ENCODE measurements at places on chromosomes 6 and 20.
A peak's percentile ranks its signal among the peaks of the same experiment; 100 is the strongest.

GRCh38 chr20:1855109-1855508 is 40.1 kb upstream of the SIRPA start:
- DNase-seq, result no peak

GRCh38 chr6:163243692-163244589 is 170.6 kb upstream of the QKI start:
- DNase-seq, result no peak

GRCh38 chr6:163183806-163184205 is 230.7 kb upstream of the QKI start:
- DNase-seq, result no peak

- DNase-seq, result no peak
These were observed 143.8 kb downstream of the UNC5CL start for GRCh38 chr6:40894962-40895799.

GRCh38 chr6:24935366-24936152 is at the start of gene RIPOR2:
Gene RIPOR2, minus strand, starts transcription at chr6:24935960. Its CDS starts 62 bp downstream, at chr6:24935898.
- DNase-seq, result peak; percentile 31

DNA sequence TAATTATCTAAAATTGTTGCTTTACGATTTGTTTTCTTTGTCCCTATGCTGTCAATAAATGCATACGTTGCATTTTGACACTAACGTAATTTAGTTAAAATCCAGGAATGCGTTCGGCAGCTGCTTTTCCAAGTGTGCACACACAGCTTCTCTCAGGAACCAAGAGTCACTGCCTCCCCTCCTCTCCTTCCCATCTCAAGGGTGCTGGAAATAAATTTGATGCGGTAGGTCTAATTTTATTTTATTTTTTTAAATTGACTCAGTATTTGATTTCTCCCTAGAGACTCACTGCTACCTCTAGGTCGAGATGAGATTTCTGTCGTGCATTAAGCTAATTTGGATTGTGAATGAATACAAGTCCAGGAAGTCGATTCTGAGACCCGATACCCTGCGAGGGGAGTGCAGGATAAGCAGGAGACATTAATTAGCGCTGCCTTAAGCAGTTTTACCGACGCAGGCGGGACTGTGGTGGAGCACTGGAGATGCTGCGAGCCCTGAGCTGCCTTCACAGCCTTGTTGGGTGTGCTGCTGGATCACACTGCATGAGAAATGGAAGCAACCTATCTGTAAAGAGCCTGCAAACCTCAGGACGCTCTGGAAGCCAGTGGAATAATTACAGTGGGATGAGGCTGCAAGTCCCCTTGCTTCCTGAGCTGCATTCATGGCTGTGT is 381.2 kb downstream of the C6orf118 start:
- no peak for DNase-seq

- no peak for DNase-seq
These were observed 53.5 kb downstream of the KCNQ5 start for GRCh38 chr6:72675396-72675795.

GRCh38 chr6:33620856-33621710 is at the start of gene ITPR3:
Gene ITPR3, plus strand, starts transcription at chr6:33621322. Its CDS starts 281 bp downstream, at chr6:33621603.
- peak; percentile 45 for DNase-seq

DNA sequence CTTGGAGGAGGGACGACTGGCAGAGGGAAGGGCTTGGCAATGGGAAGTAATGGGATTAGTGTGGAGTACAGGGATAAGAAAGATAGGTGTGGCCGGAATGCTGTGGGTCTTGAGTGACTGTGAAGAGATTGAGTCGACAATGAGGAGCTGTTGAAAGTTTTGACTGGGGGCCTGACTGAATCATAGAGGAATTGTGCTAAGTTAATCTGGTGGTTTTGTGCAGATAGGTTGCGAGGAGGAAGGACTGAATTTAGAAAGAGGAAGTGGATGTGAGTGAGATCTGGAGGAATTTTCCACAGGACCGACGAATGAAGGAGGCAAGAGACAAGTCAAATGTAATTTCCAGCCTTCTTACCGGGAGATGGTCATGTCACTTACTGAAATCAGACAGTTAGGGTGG is 143.9 kb upstream of the RALGAPA2 start:
- DNase-seq, result no peak

DNA sequence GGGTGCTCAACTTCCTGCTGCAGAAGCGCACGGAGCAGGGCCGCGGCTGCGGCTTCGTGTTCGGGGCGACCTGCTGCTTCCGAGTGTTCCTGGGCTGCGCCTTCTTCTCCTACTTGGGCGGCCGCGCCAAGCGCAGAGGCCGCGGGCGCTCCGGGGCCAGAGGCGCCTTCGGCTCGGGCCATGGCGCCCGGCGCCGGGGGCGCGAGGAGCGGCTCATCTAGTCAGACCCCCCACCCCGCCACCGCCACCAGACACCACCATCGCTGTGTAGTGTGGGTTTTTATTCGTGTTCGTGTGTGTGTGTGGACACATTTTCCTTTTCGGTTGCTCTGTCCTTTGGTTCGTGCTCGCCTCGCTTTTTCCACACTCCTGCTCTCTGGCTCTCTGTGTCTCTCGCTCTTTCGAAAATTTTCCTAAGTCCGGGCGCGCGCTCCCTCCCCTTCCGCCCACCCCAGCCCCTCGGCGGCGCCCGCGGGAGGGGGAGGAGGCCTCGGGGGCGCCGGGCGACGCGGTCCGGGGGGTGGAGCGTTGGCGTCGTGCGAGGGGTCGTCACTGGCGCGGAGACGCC is 38.1 kb downstream of the GNAS start:
- peak; percentile 64 for DNase-seq

DNA sequence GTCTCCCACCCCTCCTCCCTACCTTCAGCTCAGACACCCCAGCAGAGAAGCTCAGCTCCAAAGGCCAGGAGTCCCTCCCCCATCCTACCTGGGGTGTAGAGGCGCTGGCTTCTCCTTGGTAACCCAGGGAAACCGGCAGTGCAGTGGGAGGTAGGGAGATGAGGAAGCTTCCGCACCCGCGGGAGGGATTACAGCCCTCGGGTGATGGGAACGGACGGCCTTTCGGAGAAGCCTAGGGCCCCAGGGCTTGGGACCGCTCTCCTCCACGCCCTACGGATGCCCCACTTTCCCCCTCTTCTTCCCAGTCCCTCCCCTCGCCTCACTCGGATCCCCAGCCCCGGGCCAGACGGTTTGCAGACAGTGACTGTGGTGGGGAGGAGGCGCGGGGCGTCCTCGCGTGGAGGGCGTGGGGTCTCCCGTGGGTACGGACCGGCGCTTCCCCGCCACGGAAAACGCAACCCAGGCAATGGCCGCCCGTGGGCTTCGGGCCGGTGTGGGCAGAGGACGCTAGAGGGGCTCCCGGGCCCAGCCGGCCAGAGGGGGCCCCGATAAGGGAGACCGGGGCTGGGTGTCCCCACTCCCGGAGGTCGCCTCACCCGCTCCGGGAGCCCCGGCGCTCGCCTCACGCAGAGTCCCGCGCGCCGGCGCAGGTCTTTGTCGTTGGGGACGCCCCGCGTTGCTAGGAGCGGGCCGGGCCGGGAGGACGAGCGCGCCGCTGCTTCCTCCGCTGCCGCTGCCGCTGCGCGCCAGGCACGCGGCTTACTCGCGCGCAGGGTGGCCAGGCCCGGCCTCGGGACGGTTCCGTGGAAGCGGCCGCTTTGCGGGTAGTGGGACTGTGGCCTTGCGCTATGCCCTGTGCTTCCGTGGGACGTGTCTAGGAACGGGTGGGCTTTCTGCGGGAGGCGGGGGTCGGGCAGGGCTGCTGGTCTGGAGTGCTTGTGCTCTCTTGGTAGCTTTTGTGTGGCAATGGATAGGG is 15.8 kb downstream of the AARS2 start:
- peak; percentile 15 for DNase-seq

DNA sequence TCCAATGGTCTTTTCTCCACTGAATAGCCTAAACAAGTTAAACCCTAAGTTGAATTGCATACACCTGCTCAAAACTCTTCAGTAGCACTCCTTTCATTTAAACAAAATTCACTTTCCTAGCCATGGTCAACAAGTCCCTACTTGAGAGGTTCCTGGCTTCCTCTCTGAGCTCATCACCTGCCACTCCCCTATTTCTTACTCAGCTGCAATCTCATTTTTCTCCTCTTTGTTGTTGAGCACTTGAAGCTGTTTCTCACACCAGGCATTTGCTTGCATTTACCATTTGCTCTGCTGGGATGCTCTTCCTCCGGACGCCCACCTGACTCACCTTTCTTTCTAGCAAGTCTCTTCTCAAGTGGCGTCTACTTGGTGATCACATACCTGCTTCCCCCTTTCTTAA is 38.5 kb downstream of the EDN1 start:
- no peak for DNase-seq

- no peak for DNase-seq
These were observed 160.9 kb upstream of the SPTLC3 start for GRCh38 chr20:12847872-12848271.

GRCh38 chr6:113287396-113287795 is 569.7 kb upstream of the MARCKS start:
- DNase-seq, result no peak

- no peak for DNase-seq
These were observed 107.1 kb upstream of the ASF1A start for GRCh38 chr6:118786596-118787453.

GRCh38 chr6:89828988-89829471 is 650 bp upstream of the CASP8AP2 start:
- DNase-seq, result no peak

- no peak for DNase-seq
These were observed 31.9 kb upstream of the ANKEF1 start for GRCh38 chr20:10002866-10003265.

DNA sequence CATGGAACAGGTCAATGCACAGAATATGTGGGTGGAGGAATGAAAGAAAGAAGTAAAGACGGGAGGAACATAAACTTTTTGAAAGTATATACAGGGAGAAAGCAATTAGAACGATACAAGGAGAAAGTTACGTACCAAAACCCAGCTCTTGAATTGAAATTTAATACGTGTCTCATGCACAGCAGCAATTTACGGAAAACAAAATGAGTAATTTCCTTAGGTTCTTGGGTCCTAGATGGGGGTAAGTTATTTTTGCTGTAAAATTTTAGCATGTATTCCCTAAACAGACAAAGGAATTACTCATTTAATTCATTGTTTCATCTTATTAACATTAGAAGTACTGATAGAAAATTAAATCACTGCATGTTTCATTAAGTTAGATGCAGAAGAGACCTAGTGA is 75.8 kb downstream of the PDE10A start:
- DNase-seq, result no peak

- peak; percentile 27 for DNase-seq
These were observed 25.1 kb downstream of the MYBL2 start for GRCh38 chr20:43691928-43692524.

- DNase-seq, result no peak
These were observed 173.0 kb upstream of the JAG1 start for GRCh38 chr20:10846766-10847165.

- DNase-seq, result no peak
These were observed 131.8 kb downstream of the SCML4 start for GRCh38 chr6:107692351-107692750.

DNA sequence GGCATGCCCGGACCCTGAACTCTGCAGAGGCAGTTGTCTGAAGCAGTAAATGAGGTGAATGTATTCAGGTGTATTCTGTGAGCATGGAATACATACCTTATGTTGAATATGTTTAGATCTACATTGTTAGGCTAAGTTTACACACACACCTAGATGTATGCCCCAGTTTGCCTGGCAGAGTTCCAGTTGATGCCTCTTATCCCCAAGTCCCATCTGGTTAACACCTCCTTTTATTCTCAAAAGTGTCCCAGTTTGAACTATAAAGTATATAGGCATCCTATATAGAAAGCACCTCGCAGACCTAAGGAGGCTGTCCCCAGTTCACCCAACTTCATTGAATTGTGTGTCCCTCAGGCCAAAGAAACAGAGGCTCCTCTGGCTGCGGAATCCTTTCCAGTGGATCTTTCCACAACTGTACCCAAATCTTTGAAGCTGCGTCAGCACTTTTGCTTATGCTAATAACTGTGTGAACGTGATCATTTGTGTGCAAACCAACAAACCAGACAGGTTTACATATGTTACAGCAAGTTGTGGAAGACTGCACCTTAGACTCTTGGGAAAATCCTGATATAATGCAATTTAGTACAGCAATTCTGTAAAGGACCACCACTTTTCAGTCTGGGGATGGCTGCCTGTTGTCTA is 4.8 kb upstream of the DHX35 start:
- no peak for DNase-seq

DNA sequence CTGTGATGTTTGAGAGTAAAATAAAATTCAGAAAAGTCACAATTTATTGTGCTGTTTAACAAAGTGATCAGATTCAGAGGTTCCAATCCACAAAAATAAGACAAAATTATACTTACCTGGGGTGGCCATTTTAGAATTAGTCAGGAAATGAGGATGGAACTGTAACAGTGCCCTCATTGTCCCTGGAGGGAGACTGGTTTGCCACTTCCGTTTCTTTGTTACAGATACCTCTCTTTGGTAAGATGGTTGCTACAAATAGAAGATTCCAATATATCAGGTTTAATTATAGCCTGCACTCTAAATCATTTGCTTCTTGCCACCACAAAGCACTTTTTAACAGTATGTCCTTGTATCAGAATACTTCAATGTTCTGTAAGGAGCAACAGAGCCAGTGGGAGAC is 95.6 kb downstream of the CTNNBL1 start:
- no peak for DNase-seq

GRCh38 chr20:37265152-37265551 is 3.5 kb upstream of the GHRH start:
- DNase-seq, result no peak

GRCh38 chr20:32231847-32232246 is 24.2 kb downstream of the POFUT1 start:
- no peak for DNase-seq

DNA sequence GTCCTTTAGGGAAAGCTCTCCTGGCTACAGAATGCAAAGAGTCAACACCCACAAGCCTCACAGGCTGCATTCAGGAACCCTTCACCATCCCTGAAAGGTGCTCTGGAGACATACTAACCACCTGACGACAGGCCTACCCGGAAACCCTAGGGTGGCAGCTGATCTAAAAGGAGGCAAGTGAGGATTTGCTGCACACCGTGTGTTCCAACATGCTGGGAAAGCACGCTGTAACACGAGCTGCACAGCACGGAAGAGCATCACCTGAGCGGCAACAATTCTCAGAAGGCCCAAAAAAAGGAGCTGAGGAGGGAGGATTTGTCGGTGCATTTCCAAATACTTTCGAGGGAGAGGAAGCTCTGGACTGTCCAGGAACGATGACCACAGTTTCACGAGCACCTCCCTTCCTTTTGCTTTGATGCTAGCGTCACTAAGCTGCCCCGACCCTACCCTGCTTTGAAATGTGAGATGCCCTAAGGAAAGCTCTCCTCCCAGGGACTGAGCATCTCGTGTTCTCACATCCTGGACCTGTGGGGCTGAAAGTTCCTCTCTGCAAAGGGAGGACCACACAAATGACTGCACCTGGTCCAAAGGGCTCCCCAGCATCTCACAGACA is 87.0 kb downstream of the PPP1R3G start:
- DNase-seq, result no peak

DNA sequence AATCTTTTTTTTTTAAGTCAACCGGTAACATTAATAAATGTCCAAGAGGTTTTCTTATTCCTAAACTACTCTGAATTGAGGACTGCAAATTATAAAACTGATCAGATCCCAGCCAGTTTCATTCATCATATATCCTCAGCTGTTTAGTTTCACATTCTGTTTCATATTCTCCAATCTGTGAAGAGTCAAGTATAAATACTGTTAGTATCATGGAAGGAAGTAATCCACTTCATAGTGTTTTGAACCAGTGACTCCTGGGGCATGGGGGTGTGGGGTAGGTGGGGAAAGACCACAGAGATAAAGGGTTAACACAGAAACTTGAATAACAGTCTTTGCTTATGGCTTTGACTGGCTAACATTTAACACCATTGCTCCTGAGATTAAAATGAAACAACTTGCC is 69.9 kb downstream of the FYN start:
- DNase-seq, result no peak
